Common myeloid progenitor, CD34-positive (primary cell): ENCODE measurements at places on chromosomes 2 and 18.
A peak's percentile ranks its signal among the peaks of the same experiment; 100 is the strongest.

DNA sequence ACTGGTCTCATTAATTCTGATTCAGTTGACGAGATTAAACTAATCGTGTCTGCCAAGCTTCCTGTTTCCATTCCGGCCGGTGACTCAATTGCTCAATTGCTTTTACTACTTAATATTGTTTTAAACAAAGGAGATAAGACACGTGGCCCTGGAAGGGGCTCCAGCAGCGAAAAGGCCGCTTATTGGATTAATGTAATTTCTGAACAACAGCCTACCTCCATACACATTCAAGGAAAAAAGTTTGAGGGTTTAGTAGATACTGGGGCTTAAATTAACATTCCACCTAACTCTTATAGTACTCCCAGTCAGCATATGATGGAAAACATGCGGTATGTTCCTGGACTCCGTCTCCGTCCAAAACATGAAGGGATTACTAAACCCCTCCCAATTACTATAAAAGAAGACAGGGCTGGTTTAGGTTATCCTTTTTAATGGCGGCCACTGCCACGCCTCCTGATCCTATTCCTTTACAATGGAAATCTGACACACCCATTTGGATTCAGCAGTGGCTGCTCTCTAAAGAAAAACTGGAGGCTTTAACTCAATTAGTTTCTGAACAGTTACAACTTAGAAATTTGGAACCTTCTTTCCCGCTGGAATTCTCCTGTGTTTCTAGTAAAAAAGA lies 27.1 kb downstream of the VPS54 start:
- DNase-seq, result no peak

DNA sequence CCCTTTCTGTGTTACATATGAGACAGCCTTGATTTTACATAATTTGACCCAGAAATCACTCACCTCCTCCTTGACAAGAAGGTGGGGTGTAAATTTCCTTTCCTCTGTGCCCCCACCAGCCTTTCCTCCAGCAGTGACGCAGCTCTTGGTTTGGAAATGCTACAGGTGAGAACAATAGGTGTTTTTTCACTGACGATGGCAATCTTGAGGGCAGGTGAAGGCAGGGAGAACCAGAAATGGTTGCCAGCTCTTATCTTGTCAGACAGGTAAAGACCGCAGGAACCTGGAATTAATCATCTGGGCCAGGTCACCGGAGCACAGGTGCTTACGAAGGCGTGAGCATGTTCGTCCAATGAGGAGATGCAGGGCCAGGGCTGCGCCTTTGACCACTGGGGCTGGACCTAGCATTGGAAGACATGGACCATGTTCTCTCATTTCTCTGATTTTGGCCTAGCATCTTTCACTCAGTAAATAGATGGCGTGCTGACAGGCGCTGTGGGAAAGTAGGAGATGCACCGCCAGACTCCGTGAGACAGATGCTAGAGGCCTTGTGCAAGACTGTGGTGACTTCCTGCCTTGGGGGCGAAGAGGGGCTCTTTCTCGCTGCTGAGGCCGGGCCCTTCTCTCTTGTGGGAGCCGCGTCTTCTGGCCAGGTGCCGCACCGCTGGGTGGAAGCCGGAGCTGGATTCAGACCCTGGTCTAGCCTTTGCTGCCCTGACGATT lies 4.0 kb downstream of the CIDEA start:
- DNase-seq, result peak; percentile 23

- DNase-seq, result no peak
Measured at GRCh38 chr18:56562479-56562878, 75.9 kb downstream of the TXNL1 start.

DNA sequence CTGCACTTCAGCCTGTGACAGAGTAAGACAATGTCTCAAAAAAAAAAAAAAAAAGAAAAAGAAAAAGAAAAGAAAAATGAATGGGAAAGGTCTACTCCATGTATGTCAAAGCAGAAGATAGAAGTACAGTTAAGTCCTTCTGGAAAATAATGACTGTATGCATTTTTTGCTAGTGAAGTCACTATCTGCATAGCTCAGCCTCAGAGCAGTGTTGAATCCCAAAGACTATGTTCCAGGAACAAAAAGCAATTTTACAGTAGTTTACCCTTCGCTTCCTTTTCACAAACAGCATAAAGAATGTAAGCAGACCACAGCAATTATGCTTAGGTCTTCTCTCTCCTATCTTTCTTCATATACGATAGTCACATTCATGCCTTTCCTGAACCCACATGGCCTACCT lies 497.4 kb downstream of the CMPK2 start:
- DNase-seq, result no peak

- peak; percentile 57 for DNase-seq
Measured at GRCh38 chr18:12394428-12394827, 13.3 kb upstream of the PRELID3A start.

- DNase-seq, result no peak
Measured at GRCh38 chr2:14675489-14675888, 43.0 kb downstream of the LRATD1 start.

GRCh38 chr18:45761512-45762114 lies 37.6 kb downstream of the SLC14A1 start:
- DNase-seq, result peak; percentile 79

- no peak for DNase-seq
Measured at GRCh38 chr2:31258351-31258750, 24.4 kb downstream of the EHD3 start.

DNA sequence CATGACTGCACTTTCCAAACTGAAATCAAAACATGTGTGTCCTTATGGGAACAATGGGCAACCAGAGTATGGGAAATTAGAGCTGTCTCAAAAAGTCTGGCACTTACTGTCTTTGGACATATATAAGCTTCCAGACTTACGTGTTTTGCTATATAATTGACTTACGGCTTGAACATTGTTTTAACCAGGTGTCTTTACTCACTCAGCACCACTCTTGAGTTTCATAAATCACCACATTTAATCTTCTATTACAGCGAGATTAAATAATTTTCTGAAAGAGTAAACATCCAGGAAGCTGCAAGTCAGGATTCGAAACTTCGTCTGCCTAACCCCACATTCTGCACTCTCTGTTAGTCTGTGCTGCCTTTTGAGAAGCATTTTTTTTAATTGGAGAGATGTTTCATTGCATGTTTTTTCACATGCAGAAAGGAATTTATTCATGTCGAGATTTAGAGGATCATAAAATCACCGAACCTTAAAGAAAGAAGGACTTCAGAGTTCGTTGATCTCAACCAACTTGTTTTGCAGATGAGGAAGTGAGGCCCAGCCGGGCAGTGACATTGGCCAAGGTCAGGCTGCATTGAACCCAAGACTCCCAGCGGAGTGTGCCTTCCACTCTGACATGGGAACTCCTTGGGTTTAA lies 137.3 kb downstream of the SETBP1 start:
- DNase-seq, result no peak

DNA sequence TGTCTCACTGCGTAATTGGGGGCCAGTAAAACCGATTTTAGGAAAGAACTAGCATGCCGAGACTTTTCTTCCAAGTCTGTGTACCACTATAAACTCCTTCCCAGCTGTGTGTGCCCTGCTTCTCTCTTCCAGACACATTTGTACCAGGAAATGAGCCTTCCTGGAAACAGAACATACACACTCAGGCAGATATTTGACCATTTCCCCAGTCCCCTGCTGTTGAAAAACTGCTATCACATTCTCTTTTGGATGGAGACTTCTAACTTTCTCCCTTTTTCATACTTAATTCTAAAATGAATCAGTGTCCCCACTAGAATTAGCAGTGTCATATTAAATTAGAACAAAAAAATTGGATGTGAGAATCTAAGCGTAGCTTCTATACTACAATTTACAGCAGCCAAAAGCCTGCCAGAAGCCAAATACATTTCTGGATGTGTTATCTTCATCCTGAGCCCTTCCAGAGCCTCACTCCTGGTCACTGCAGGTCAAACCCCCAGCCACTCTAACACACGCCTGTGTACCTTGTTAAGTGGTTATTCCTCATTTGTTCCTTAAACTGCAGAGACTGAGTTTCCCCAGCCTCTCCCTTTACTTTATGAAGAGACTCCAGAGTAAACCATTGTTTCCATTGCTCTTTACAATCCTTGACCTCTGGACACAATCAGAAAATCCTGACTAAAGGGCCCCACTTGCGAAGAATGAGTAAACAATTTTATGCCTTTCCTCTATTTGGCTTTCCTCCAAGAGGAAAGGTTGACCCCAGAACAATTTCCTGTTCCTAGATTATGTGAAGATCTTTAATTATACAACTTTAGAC lies 20.4 kb downstream of the DSG4 start:
- DNase-seq, result no peak

GRCh38 chr18:1999387-1999786 lies 571.9 kb downstream of the METTL4 start:
- DNase-seq, result no peak

DNA sequence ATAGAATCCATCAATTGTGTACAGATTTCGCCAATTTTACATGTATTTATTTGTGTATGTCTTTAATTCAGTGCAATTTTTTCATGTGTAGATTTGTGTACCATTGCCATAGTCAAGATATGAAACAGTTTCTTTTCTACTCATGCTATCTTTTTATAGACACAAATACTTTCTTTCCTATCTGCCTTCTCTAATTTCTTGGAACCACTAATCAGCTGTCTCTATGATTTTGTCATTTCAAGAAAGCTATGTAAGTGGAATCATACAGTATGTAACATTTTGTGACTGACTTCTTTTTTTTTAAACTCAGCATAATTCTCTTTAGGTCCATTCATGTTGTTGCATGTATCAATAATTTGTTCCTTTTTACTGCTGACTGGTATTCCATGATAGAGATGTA lies 33.3 kb downstream of the KIAA1328 start:
- no peak for DNase-seq

GRCh38 chr2:96701636-96702035 lies 38.2 kb downstream of the LMAN2L start:
- no peak for DNase-seq

- DNase-seq, result no peak
Measured at GRCh38 chr2:81647715-81648230, 1343.2 kb upstream of the LRRTM1 start.

GRCh38 chr2:68272246-68272994 lies 20.1 kb upstream of the PPP3R1 start:
- DNase-seq, result peak; percentile 96

DNA sequence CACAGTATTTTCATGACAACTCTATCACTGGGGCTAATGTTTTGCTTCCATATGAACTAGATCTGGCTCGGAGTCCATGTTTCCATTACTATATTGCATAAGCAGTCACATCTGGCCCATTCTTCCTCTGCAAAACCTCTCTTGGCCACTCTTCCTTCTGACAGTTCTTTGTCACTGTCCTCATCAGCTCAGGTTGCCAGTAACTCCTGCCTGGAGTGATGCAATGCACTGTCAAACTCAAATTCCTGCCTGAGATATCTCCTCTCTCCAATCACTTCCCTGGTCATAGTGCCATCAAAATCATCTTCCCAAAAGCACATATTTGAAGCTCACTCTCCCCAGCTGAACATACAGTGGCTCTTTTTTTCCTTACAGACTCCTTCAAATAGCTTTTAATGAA lies 66.1 kb downstream of the COLEC12 start:
- no peak for DNase-seq

- peak; percentile 95 for DNase-seq
Measured at GRCh38 chr2:68774569-68775271, 40.1 kb downstream of the ARHGAP25 start.
